ENCODE measurements at places on chromosomes 6 and 20.

- no peak for DNase-seq
Measured at GRCh38 chr20:63066506-63067265, 59.9 kb upstream of the BHLHE23 start.

- no peak for DNase-seq
Measured at GRCh38 chr20:31590717-31591225, 14.3 kb upstream of the ID1 start.

GRCh38 chr20:61935926-61936700 lies 129.6 kb downstream of the TAF4 start:
- no peak for DNase-seq

GRCh38 chr6:152270301-152270925 lies 366.7 kb downstream of the SYNE1 start:
- no peak for DNase-seq

- DNase-seq = no peak
Measured at GRCh38 chr6:170289951-170290295, 955 bp downstream of the DLL1 start.

DNA sequence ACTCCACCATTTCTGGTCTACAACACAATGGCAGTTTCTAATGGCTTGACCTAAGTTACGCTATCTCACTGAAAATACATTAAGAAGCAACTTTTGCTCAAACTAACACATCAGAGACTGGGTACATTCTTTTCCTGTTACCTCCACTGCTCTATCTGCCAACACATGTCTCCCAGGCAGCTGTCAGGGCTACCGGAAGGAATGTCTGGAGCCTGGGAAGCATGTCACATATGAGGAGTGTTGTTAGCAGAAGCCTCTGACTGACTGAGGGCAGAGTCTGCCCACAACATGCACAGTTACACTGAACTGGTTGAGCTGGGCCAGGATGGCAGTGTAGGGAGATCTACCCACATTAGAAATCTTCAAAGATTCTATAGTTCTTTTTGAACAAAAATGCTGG lies 264.5 kb downstream of the KIF16B start:
- DNase-seq = no peak

DNA sequence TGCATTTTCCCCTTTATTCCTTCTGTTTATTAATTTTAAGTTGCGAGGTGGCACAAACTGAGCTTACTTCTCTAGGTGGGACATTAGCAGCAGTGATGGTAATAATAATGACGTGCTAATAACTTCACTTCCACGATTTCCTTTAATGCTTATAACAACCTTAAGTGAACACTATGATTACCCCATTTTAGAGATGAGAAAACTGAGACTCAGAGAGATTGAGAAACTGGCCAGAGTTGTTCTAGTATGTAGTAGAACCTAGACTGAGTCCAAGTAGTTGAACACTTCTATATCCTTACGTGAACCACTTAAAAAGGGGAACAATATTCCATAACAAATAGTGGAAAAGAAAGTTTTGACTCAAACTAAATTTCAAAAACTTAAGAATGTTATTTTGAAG lies 297.5 kb downstream of the GMDS start:
- DNase-seq = no peak

DNA sequence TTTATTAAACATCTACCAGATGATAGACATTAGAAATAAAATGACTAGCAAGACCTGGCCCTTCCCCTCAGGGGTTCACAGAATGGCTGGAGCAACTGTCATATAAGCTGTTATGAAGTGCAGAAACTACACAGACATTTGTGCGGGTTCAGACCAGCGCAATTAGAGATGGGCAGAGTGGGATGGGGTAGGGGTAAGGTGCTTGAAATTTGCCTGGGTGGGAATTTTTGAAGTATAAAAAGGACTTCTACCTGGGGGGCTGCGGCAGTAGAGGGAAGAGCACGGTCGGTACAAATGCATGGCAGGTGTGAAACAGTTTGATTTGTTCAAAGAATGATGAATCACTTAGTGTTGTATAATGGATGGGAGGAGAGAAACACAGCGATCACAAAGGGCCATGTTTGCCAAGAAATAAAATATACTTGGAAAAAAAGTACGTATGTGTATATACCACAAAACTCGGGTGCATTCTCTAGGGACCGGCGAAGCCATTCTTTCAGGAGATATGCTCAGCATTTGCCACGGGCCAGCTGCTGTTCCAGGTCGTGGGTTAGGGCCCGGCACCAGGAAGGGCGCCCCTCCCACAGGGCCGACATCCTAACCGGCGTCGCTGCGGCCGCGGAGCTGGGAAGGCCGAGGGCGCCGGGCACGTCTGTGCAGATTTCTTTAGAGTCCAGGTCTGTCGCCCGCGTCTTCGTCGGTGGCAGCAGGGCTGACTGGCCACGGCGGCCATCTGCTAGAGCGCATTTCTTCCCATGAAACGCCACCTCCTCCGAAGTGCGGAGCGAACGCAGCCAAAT lies 809 bp upstream of the NOL7 start:
- no peak for DNase-seq

DNA sequence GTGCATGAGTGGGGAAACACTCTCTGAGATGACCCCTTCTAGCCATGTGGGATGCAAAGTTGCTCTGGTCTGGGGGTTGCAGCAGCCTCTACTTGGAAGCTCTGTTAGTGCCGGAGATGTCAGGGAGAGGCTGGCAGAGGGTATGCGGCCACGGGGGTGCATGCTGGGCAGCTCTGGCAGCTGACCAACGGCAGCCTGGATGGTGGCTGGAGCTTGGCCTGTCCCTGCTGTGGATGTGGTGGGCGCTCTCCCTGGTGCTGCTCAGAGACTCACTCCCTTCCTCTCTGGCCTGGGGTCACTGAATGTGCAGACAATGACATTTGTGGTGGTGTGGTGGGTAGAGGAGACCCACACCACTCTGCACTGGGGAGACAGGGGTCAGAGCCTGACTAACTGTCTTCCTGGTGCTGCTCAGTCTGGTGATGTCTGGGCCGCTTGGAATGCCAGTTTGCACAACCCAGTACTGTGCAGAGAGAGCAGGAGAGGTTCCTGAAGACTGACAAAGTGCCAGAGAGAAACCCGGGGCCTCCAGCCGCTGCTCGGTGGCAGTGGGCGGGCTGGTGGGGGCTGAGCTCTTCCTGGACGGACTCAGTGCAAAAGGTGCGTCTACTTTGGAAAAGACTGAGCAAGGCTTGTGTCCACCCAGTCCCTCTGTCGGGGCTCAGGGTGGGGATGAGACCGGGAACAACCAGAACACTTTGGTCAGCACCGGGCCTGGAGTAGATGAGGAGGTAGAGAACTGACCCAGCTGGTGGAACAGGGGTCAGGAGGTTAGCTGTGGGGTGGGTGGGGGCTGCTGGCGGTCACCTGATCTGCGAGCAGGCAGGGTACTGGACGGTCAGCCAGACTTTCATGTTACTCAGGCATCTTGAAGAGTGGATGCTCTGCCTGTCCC lies 2.7 kb downstream of the MYT1 start:
- DNase-seq = no peak

- no peak for DNase-seq
Measured at GRCh38 chr6:107330168-107330567, 129.2 kb downstream of the PDSS2 start.

GRCh38 chr6:40626886-40627285 lies 39.7 kb upstream of the LRFN2 start:
- DNase-seq = no peak

- DNase-seq = no peak
Measured at GRCh38 chr20:58421497-58421850, 32.4 kb downstream of the VAPB start.

GRCh38 chr20:45452772-45453691 lies 16.5 kb upstream of the WFDC2 start:
- no peak for DNase-seq

DNA sequence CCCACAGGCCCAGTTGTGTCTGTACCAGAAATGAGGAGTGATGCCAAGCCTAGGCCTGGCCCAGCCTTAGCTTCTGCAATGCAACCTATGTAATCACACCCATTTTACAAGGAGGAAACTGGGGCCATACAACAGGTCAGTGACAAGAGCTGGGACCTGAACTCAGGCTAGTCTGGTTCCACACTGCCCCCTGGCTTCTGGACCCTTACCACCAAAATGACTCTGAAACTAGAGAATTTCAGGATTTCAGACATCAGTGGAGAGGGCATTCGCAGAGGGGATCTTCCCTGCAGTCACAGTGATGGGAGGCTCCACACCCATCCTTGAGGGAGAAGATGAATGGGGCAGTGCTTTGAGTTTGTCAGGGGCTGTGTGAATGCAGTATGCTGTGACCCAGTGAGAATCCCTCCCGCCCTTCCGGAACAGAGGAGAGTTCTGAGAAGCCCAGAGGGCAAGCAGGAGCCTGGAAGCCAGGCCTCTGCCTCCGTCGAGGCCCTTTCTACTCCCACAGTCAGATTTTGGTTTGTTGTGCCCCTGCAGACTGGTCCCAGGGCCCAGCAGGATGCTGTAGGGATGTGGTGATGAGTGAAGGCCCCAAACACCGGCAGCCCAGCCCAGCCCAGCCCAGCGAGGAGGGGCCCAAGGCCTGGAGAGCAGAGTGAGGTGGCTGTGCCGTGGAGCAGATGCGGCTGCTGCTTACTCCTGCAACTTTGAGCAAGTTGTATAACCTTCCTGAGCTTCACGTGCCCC lies 48.1 kb upstream of the MYL9 start:
- DNase-seq = no peak

DNA sequence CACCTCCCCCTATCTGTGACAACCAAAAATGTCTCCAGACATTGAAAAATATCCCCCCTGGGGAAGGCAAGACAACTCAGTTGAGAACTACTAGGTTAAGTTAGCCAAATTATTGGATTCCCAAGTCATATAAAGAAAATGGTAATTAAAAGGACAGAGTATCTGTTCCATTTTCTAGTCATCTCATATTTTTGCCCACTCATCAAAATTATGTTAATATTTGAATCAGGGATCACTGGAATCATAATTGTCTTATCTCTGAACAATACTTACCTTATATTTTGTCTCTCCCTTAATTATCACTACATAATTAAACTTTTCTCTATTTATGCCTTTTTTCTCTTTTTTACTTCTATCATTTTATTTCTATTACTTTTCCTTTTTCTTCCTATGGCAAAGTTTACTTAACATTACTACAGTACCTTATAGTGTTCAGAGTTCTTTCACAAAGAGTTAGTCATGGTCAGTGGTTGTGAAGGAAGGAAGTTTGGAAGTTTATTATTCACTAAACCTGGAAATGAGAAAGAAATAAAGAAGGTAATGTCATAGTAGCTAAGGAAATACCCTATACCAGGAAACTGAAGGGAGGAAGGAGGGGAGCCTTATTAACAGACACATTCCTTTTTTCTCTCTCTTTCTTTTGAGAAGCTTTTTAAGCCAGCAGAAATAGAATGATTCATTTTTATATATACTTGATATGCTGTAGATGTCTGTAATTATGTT lies 332.9 kb downstream of the COL12A1 start:
- no peak for DNase-seq

GRCh38 chr6:26251354-26252076 lies 113.5 kb upstream of the BTN3A2 start:
- DNase-seq = peak; percentile 84

GRCh38 chr6:138241934-138242333 lies 23.6 kb upstream of the PBOV1 start:
- DNase-seq = no peak
